ENCODE measurements at places on chromosomes 11 and 22.

DNA sequence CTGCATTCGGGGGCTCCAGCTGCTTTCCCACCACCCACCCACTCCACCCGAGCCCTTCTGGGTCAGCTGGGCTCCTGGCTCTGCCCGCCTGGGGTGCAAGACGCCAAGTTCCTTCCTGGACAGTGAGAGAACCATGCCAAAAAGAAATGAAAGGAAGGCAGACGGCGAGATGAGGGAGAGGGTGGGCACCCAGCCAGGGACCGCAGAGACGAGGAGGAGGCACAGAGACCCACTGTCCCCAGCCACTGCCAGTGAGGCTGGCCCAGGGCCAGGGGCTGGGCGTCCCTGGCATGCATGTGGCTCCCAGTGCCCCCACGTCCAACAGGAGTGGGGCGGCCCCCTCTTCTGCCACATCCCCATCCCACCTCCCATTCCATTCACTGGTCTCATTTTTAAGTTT lies 10.8 kb upstream of the CD81 start:
- DNase-seq, result peak; percentile 45

- no peak for DNase-seq
Measured at GRCh38 chr11:90216611-90217010, 6.2 kb downstream of the CHORDC1 start.

DNA sequence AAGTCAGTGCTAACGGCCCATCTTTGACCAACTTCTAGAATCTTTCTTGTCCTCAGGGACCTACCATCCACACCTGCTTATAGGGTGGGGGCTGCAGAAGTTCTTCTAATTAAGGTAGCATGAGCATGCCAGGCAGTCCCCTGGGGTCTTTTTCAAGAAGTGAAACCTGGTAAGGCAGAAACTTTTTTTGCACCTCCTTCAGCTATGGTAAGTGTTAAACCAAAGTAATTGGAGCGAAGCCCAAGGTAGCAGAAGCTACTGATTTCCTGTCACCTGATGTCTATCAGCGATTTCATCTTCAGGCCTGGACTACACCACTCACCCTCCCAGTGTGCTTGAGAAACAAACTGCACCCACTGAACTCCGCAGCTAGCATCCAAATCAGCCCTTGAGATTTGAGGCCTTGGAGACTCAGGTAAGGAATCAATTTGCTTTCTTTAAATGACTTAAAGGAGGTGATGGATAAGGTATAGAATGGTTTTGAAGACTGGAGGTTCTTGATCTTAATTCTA lies at the start of gene MS4A1:
MS4A1 (plus strand) TSS at position 317 of the 512 bp plus-strand sequence. CDS start 6,528 bp downstream, outside the sequence.
- DNase-seq, result no peak

DNA sequence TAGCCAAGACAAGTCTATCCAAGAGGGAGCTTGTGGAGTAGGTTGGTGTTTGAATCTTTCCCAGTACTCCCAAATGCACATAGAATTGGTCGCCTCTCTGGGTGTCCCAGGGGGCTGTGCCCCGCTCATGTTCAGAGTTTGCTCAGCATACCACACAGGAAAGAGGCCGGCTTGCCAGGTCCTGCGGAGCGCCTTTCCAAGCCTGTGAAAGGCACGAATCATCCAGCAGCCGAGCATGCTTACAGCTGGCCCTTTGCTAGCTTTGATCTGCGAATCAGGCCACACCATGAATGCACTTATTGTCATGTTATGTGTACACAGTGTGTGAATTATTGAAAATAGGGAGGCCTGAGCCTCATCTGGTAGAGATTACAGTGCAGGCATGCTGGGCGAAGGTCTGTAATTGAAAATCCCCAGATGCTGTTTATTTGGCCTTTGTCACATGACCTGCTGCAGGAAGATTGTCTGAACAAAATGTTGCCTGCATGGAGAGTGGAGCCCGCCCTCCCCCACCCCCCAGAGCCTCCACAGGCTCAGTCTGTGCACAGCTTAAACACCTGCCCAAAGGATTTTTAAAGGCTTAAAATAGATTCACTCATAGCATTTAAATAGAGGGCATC lies 163.3 kb upstream of the RASSF10 start:
- DNase-seq, result peak; percentile 27

GRCh38 chr11:3627291-3627690 lies 14.5 kb downstream of the ART5 start:
- DNase-seq, result no peak

DNA sequence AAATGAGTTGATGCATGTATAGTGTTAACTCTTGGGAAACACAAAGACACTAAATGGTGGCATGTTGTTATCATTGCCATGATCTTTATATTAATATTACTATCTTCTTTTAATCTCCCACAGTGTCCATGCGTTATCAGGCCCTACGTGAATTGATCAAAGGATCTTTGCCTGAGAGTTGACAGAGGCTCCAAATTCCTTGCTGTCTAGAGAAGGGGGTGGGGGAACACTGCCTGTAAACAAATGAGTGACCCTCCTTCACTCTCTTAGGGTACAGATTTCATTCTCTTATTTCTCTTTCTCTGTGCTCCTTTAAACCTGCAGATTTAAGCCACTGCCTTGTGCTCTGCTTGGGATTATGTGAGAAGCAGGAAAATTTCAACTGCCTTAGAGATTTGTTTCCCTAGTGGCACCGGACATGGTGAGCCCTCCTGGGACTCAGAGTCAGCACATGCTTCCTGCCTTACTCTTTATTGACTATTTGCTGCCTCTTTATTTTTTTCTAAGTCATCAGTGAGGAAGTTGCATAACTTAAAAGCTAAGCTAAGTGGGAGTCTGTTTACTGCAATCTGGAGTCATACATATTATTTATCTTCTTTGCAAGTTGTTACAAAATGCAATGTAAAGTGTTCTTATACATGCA lies 122.9 kb downstream of the MAML2 start:
- DNase-seq, result peak; percentile 16

DNA sequence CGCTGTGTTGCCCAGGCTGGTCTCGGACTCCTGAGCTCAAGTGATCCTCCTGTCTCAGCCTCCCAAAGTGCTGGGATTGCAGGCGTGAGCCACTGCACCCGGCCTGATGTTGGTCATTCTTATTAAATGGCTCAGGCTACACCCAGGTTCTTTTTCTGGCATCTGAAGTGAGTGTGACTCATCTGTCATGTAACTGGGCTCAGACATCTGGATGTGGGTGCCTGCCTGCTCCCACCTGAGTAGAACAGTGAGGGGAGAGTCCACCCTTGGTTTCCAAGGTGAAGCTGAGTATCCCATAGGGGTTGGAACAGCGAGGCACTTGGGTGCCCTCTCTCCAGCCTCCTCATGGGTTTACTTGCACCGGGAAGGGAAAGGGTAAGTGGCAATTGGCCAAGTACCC lies 36.7 kb upstream of the EIF3D start:
- no peak for DNase-seq

- DNase-seq, result no peak
Measured at GRCh38 chr11:33617672-33618350, 82.8 kb downstream of the C11orf91 start.
